ENCODE measurements at places on chromosomes 3 and 15.

- no peak for DNase-seq
These were observed 635.6 kb upstream of the CFAP20DC start for GRCh38 chr3:59685432-59685831.

DNA sequence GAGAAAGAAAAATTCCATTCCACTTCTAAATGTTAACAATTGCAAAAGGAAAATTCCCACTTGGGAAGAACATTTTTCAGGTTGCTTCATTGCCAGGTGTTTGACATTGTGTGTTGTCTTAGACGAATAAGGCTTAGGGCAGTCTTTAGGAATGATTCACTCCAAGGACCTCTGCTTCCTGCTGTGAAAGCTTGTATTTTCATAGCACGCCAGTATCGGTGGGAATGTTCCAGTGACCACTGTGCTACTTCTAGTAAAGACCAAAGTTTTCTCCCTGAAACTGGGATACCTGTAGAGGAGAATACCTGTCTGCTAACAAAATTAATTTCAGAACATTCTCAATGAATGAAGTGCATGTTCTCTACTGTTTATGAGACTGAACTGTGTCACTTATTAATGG is 64.1 kb downstream of the CDIN1 start:
- no peak for DNase-seq

DNA sequence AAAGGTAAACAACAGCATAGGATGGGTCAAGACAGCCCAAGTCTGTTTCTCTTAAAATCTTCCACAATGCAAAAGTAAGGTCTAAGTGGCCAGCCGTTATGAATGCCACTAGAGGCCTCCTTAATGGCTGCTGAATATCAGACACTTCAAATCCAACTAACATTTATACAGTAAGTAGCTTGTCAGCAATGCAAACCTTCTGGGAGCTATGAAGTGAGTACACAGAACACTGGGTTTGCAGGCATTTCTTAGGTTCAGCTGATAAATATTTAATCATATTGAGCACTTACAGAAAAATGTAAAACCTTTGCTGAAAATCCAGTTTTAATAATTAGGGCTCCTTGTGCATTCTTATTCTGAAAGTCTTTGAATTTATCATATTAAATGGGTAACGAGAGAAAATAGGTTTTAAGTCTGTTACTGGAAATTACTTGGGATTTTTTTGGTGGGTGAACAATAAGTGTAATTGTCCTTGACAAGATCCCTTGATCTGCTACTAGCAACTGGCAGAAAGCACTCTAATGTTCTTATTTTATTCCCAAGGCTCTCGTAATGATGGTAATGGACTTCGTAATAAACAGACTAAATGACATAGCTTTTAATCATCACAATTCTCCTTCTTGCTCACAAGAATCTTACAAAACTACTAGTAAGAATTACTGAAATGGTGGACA is 141.7 kb upstream of the GPR149 start:
- DNase-seq: peak; percentile 70

DNA sequence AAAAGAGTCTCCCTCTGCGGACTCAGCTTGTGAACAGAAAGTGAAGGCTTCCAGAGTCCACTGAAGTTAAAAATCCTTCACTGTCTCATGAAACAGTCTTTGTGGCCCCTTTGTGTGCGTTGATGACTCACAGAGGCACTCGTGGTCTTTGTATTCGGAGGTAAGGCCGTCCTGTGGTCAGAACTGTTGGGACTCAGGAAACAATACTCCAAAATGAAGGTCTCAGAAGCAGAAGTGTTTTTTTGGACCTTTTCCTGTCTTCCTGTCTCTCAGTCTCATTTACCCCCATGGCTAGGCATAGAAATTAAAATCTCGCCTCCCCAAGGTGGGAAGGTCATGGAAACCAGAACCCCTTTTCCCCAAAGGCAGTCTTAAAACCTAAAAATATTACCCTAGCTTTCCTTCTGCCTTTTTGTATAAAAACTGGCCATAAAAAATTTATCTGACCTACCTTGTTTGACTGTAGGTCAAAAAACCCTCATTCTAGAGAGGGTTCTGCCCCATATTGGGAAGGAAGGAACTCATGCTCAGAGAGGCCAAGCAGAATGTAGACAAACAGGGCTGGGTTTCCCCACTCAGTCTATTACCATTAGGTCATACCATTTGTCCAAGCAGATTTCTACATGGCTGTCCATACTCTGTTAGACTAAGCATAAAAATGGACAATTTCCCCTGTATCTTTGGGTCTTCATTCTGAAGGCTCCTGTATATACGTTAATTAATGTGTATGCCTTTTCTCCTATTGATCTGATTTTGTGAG is 19.1 kb upstream of the EPB42 start:
- DNase-seq: no peak

GRCh38 chr15:65212097-65212496 is 824 bp upstream of the CILP start:
- DNase-seq: no peak

- no peak for DNase-seq
These were observed 14.0 kb downstream of the AAGAB start for GRCh38 chr15:67240235-67241131.

GRCh38 chr15:33158366-33158765 is 36.1 kb downstream of the FMN1 start:
- no peak for DNase-seq

DNA sequence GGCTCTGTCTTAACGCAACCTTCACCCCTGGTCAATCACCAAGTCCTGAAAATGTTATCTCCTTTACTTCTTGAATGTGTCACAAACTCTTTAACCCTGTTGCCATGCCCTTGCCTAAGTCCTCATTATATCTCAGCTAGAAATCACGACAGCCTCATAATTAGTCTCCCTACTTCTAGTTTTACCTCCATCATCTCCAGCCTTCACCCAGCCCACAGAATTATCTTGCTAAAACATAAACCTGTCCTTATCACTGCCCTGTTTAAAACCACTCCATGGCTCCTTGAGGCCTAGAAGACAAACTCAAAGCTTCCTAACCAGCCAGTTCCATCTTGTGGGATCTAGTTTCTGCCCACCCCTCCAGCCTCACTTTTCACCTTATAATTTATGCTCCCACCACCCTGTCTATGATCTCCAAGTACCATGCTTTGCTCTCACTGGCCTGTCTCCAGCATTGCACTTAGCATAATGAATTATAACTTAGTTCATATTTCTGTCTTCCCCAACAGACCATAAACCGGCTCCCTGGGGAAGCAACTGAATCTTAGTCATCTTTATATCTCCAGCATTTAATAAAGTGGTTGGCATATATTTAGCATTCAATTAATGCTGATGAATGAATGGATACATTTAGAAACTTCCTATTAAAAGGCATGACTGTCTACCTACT is 39.2 kb downstream of the GPR176 start:
- no peak for DNase-seq

DNA sequence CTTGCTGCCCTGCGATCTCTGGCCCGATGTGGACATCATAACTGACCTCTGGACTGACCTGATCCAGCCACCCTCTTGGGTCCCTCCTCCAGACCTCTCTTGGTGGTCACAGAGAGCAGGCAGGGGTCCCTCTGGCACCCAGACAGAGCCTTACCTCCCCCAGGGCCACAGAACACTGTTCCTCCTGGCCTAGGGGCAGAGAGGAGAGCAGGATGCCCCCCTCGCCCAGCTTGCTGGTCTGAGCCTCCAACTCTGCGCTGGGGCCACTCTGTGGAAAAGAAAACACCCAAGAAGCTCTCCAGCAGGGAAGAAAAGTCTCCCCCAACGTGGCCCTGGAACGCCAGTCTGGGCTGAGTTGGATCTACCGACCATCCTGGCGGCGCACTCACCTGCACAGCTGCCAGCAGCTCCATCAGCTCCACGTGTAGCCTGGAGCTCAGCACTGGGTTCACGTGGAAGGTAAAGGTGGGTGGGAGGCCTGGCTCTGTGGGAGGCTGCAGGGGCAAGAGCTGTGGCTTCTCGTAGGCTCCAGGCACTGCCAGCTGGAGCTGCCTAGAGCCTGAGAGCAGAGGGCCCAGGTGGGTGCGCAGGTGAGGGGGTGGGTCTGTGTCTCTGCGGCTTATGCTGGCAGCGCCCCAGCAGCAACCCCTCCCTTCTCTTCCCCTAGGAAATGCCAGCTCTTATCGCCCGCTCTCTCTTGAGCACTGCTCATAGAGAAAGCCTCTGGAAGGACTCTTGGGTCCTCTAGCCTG is 6.0 kb downstream of the PLA2G4F start:
- no peak for DNase-seq

DNA sequence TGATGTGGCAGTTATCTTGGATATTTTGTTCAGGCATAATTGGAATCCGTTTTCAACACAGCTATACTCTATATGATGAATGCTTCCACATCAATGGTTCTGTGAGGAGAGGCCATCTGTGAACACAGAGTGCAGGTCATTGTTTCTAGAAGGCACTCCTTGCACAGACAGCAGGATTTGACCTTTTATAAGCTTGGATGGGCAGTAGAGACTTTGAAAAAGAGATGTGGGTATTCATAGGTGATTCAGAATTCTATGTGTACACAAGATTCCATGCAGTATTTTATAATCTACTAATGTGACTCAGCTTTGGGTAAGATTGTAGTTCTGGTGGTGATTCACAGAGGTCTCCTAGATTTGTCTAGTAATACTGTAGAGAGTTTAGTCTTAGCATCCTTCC is 12.5 kb downstream of the ARPP21 start:
- no peak for DNase-seq

DNA sequence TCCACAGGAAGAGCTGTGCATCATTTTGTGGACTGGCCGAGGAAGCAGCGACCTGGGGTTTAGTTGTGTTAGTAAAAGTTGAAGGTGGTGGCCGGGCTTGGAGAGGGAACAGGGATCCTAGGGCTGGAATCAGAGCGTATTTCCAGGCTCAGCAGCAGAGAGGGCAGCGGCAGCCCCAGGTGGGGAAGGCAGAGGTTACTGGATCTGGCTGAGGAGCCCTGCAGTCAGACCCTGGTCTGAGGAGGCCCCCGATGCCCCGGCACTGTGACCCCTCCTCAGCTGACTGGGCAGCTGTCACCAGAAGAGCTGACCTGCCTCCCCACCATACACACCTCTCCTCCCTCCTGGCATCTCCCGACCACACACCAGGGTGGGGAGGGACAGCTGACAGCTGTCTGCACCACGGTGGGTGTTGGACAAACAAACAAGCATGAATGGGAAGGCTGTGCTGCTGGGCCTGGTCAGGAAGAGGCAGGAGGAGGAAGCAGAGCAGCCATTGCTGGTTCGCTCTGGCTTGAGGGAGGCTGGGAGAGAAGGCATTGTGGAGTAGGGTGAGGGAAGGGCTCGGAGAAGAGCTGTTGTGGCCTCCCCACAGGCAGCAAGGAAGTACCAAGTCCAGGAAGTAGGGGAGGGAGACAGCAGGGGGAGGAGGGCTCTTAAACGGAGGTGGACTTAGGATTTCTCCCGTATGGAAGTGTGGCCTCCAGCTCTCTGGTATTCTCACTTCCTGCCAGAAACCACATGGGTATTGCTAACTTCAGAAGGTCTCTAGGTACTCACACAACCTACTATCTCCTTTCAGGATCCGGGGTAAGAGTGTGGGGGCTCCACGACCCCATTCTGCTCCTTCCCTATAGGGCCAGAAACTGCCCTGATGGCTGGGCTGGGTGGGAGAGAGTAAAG is 49.5 kb upstream of the HACD2 start:
- DNase-seq: peak; percentile 54

DNA sequence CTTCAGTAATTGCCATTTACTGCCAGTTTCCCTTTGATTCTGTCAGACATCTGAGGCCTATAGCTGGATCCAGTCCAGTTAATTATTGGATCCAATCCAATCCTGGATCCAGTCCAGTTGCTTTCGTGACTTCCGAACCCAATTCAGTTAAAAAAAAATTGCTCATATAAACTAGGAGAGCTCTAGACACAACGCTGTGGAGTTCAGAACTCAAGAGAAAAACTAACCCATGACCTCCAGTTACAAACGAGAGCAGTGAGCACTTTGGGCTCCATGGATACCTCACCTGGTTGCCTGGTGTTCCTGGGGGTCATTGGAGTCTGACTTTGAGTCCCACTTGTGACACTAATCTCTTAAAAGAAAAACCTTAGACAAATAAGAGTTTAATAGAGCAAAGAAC is 269.8 kb downstream of the THSD4 start:
- DNase-seq: peak; percentile 1

- DNase-seq: no peak
These were observed 128.4 kb downstream of the NECTIN3 start for GRCh38 chr3:111200027-111200426.

GRCh38 chr3:73319179-73319769 is 257.8 kb downstream of the EBLN2 start:
- no peak for DNase-seq

- DNase-seq: no peak
These were observed 297.7 kb upstream of the NR2E3 start for GRCh38 chr15:71512682-71513006.

GRCh38 chr3:156838035-156838434 is 11.9 kb downstream of the LEKR1 start:
- DNase-seq: no peak

- DNase-seq: no peak
These were observed 31.3 kb upstream of the BFSP2 start for GRCh38 chr3:133368371-133369067.

- no peak for DNase-seq
These were observed 14.3 kb upstream of the MOBP start for GRCh38 chr3:39453134-39453533.

GRCh38 chr15:37081983-37082382 is 18.4 kb downstream of the MEIS2 start:
- DNase-seq: no peak

- no peak for DNase-seq
These were observed 81.3 kb upstream of the RNF7 start for GRCh38 chr3:141656771-141657170.

GRCh38 chr15:68512052-68512451 is 66.7 kb upstream of the CORO2B start:
- no peak for DNase-seq

DNA sequence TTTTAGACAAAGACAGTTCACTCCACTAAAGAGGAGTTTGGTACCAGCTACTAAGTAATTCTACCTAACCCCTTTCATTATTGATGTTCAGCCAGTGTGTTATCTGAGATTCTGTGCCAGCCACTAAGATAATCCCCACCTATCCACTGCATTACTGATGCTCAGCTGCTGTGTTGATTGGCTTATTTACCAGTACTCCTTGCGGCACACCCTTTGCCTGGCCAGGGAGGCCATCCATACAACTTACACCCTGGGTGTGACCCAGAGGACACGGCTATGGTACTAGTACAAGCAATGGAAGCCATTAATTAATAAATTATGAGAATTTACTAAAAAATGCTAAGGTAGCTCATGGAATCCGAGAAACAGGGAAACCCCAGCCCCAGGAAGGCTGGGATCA is 290.7 kb upstream of the CTNNB1 start:
- DNase-seq: no peak

- DNase-seq: no peak
These were observed 21.6 kb downstream of the SEMA7A start for GRCh38 chr15:74412159-74412558.

DNA sequence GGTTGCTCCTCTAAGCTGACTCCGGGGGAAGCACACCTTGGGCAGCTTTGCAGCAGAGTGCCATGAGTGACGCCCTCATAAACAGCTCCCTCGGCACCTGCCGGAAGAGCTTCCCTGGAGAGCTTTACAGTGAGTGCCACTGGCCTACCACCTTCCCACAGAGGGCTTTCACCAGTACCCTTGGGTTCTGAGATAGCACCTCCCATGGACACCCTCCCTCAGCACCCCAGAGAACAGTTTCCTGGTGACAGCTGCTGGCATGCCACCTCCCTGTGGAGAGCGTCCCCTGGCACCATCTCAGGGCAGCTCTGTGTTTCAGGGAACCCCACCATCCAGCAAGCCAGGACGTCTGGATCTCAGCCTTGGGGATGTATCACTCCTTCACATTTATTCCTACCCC is 49.1 kb downstream of the RUBCN start:
- no peak for DNase-seq
